ENCODE measurements at places on chromosomes 12 and 14.

GRCh38 chr14:70856851-70857495 is 47.7 kb upstream of the MAP3K9 start:
- no peak for DNase-seq

- DNase-seq = no peak
These were observed 3.7 kb upstream of the TAMALIN start for GRCh38 chr12:52003016-52003550.

DNA sequence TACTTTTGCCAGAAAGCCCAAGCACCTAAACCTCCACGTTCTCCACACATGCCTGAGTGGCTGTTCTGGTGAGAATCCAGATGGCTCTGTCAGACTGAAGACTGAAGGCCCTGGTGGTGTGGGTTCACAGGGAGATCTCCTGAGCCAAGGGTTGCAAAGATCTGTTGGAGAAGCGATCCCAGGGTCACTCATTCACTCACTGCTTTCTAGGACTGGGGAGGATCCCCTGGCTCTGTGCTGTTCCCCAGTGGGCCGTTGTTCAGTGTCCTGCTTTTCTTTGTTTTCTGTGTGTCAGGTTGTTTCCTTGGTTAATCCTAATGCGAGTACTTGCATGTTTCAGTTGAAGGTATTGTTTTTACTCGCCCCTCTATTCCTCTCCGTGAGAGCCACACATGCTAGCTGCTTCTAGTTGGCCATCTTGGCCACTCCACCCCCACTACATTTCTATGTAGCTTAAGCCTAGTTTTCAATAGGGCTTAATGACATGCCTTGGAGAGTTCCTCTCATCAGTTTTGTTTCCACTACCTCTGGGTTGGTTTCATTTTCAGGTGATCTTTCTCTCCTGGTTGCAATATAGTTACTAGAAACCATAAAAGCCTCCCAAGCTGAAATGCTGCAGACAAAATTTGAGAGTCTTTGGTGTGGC is 144.5 kb upstream of the SLC38A2 start:
- DNase-seq = no peak

DNA sequence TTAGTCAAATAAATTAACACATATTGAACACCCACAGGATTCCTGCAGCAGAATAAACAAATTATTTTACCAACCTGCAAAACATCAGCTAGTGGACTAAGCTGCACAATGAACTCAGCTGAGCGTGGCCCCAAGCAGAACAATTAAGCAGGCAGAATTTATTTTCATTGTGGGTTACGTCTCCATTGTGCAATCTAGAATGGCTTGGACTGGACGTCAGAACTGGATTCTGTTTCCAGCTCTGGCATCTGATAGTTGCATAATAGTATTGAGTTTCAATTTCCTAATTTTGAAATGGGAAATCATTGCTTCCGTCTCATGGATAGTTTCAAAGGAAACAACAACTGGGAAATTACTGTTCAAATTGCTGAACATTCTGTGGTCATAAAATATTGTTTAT is 35.5 kb upstream of the RERG start:
- no peak for DNase-seq

DNA sequence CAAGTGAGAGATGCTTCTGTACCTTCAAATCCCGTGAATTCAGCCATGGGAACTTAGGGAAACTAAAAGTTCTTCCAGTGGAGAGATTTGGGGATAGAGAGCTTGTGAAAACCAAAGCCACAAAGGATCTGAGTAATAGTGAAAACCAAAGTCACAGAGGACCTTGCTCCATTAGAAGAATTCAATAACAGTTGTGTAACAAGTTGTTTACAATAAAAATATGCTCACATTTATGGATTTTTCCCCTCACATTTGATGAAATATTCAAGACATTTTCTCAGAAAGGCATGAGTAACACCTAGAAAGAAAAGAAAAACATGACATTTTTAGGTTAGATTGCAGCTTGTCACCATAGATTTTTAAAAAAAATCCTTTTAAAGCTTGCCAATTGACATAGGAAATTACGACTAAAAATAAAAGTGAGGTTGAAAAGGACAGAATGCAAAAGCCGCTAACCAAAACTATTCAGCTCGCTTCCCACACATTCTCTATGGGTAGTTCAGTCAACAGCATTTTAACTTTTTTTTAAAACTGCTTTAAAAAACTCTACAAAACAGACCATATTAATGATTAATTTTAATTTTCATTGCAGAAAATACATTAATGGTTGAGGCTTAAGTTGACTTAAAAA is 113.2 kb downstream of the CAND1 start:
- no peak for DNase-seq

- DNase-seq = no peak
These were observed 2.7 kb upstream of the HDAC7 start for GRCh38 chr12:47822401-47822800.

DNA sequence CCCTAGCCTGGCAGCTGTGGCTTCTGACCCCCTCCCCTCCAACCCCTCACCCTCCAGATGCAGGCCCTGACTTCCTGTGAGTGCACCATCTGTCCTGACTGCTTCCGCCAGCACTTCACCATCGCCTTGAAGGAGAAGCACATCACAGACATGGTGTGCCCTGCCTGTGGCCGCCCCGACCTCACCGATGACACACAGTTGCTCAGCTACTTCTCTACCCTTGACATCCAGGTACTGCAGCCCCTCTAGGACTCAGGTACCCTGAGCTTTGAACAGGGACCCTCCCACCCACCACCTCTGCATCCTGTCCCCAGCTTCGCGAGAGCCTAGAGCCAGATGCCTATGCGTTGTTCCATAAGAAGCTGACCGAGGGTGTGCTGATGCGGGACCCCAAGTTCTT is 6.0 kb upstream of the IRF9 start:
- DNase-seq = no peak

DNA sequence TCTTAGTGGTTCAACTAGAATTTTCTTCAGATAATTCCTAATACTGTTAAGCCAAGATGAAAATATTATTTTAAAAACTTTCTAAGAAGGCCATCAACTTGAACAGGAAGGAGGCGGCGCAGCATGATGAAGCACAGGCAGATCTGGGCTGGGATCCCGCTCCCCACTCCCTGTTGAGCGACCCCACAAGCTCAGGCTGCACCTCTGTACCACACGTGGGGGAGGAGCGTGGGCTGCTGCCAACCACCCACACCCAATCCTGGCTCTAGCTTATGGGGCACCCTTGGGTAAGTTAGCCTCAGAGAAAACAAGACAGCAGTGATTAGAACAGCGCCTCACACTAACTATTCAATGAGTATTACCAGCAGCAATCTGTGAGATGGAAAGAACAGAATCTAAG is 6.0 kb downstream of the MTERF2 start:
- DNase-seq = no peak
